Suppressor macrophage treated with lipopolysaccharide for 1 hour (primary cell): ENCODE measurements at places on chromosomes 1 and 21.

DNA sequence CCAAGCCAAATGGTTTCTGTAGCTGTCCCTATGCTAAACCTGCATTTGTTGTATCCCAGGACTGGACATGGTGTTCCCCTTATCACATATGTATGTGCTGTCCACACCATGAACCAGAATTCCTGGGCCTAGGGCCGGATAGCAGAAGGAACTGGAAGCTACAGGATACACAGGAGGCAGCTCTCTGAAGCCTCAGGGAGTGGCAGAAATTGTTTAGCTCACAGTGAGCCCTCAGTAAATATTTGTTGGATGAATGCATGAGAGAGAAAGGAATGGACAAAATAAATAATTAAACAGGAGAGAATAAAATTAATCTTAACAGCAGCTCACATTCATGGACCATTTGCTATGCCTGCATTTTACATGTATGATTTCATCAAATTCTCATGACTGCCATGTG, 2.1 kb downstream of the NIPAL3 start:
- no peak for DNase-seq

DNA sequence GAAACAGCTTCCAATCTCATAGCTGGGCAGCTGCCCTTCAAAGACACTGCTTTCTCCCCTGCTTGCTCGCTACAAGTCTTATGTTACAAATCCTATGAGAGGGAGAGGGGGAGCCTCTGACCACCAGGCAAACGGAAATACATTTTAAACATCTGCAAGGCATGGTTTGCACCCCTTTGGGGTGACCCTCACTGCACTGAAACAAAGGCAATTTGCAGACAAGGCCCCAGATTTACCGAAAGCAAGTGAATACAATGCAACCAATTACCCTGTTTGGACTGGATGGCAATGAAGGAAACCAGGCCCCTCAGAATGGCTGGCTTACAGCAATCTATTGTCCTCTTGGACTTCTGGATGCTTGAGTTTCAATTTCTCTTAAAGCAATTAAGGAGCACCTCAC, 11.8 kb upstream of the ATP13A2 start:
- DNase-seq, result no peak

- DNase-seq, result no peak
Measured at GRCh38 chr1:70980361-70980760, 67.3 kb downstream of the PTGER3 start.

GRCh38 chr1:67948151-67949080, 102.0 kb downstream of the DIRAS3 start:
- DNase-seq, result no peak

- DNase-seq, result no peak
Measured at GRCh38 chr1:41875487-41875886, 43.2 kb downstream of the HIVEP3 start.

GRCh38 chr1:221708987-221709386, 32.9 kb downstream of the DUSP10 start:
- DNase-seq, result peak; percentile 54

- no peak for DNase-seq
Measured at GRCh38 chr1:97204468-97204867, 482.9 kb downstream of the PTBP2 start.

- DNase-seq, result no peak
Measured at GRCh38 chr1:197083474-197083873, 16.4 kb upstream of the F13B start.

- no peak for DNase-seq
Measured at GRCh38 chr1:234069760-234070159, 165.3 kb downstream of the SLC35F3 start.

DNA sequence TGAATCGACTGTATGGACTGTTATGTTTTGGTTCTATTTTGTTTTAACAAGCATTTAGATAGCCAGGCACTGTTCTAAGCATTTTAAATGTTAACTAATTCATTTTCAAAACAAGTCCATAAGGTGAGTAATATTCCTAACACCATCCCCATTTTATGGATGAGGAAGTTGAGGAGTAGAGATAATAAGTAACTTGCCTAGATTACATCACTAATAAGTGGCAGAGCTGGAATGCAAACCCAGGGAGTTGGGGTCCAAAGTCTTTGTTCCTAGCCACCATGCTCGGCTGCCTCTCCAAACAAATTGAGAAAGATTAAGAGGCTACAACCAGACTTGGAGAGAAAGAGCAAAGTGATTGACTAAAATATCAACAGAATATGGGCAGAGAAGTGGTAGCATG, 12.6 kb upstream of the LEPR start:
- DNase-seq, result no peak

DNA sequence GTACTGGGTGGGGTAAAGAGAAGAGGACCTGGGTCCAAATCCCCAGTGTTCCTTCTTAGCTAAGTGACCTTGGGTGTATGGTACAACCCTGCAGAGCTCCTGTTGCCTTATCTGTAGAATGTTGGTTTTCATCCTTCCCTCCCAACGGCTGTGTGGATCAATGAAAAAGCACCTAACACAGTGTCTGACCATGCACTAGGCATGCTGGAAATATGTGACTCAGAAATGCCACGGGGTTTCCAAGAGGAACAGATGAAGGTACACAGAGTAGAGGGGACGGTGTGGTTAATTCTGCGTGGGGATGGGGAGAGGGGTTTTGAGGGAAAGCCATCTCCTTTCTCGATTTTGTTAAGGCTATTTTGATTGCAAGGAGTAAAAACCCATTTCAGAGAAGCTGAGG, 8.6 kb downstream of the NIPAL3 start:
- no peak for DNase-seq

DNA sequence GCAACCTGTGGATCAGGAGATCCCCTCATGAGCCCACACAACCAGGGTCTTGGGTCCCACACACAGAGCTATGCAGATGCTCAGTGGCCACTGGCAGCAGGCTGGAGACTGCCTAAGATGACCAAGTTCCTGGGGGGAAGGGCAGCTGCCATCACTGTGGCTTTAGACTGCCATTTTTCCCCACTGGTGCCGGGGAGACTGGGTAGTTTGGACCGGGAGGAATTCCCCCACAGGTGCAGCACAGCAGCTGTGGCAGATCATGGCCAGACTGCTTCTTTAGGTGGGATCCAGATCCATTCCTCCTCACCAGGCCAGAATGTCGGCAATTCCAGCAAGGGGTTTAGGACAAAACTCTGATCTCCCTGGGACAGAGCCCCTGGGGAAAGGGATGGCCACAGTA, 45.7 kb upstream of the HIVEP3 start:
- DNase-seq, result no peak

GRCh38 chr1:52503706-52504105, 49.2 kb downstream of the TUT4 start:
- DNase-seq, result no peak

DNA sequence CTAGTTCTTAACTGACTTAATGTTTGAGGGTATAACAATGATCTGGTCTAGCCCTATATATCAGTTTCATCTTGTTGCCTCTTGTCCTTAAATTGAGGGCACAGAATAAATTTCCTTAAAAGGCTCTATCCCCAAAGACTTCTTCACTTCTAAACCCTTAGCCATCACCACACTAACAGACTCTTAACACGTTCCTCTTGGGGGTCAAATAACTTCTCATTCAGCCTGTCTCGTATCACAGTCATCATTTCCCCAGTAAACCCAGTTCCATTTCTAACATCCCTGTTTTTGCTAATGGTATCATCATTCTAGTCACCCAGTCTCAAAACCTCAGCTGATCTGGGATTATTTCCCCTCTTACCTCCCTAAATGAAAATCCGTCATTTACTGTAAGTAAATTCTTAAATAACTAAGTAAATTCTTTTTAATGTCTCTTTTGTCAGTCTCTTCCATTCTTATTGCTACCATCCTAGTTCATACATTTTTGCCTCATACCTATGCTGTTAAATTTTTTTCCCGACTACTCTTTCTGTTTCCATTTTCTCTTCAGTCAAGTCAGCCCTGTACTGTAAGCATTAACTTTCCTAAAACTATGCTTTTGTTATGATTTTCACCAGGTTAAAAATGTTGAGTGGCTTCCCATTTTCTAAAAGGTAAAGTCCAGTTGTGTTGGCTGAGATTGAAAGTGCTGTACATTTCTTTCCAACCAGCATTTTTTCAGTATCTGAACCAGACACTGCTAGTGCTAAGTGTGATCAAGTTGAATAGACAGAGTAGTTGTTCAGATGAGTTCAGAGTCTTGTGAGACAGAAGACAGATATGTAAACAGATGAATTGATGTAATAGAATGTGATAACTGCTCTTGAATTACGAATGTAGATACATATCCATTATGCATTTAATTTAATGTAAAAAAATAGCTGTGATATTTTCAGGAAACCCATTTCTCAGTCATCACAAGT, 6.9 kb downstream of the CTTNBP2NL start:
- DNase-seq, result peak; percentile 42

GRCh38 chr1:200442537-200443156, 32.8 kb upstream of the ZNF281 start:
- no peak for DNase-seq

DNA sequence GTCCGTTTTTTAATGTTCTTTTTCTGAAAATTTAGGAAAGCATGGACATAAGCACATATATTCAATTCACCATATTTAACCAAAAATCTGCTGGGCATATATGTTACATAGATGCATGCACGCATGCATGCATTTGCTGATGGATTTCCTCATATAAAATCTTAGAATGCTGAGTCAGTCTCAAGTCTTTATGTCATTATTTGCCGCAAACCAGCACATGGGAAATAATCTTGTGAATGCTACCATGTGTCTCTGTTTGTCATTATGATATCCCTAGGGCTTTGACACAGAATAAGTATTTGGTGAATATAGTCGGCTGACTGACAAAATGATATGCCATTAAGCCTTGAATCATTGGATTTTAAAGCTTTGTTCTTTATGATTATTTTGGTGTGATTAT, 776.5 kb downstream of the KCNT2 start:
- no peak for DNase-seq

- DNase-seq, result no peak
Measured at GRCh38 chr1:85224734-85225623, 24.2 kb upstream of the SYDE2 start.

DNA sequence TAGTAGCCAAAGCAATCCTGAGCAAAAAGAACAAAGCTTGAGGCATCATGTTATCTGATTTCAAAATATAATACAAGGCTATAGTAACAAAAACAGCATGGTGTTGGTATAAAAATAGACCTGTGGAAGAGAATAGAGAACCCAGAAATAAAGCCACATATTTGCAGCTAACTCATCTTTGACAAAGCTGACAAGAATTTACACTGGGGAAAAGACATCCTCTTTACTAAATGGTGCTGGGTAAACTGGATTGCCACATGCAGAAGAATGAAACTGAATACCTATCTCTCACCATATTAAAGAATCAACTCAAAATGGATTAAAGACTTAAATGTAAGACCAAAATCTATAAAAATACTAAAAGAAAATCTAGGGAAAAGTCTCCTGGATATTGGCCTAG, 59.5 kb upstream of the CD55 start:
- DNase-seq, result no peak

DNA sequence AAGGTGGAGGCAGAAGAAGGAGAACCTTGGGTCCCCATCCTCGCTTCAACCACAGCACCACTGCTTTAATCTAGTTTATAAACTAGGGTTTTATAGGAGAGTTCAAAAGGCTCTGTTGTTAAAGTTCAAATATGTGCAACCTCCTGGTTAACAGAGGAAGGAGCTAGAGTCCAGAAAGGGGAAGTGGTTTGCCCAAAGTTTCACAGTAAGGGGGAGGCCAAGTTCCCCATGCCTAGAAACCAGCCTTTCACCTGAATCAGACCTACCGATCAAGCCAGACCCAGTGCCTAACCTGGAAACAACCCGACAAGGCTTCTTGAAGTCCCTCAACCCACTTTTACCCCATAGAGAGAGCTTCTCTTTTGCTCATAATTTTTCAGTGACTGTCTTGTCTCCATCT, 106.5 kb downstream of the PLPP3 start:
- peak; percentile 81 for DNase-seq

DNA sequence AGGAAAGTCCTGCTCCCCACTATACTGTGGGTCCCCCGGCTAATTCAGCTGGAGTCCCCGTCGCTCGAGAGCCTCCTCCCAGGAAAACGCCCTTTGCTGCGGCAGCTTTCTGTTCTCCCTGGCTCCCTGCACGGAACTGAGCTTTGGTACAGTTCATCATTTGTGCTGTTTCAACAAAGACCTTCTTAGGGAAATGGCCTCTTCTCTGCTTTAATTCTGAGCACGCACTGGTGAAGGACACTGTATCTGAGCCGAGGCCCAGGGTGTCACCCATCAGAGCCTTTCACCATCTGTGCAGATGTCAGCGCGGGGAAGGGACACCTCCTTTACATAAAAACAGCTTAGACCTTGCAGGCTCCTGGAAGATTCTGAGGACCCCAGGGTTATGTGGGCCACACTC, 13.5 kb upstream of the PEX10 start:
- DNase-seq, result no peak

DNA sequence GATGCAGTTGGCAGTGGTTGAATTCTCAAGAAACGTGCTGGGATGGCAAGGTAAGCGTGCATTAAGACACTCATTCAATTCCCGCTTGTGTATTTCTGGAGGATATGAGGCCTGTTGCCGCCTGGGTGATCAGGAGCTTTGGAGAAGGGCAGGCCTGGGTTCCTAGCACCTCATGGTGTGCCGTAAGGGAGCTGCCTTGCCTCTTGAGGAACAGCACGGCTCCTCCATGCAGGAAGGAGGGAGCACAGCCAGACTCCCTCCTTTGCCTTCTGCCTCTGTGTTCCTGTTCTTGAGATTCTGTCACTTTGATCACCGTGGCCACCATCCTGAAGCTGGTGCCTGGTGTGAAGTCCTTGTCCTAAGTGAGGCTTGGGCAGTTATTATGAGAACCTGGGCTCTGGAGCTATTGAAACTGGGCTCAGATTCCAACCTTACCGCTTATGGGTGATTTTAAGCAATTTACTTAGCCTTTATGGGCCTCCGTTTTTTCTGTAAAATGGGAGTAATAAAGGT, 18.3 kb downstream of the SLFNL1 start:
- no peak for DNase-seq

DNA sequence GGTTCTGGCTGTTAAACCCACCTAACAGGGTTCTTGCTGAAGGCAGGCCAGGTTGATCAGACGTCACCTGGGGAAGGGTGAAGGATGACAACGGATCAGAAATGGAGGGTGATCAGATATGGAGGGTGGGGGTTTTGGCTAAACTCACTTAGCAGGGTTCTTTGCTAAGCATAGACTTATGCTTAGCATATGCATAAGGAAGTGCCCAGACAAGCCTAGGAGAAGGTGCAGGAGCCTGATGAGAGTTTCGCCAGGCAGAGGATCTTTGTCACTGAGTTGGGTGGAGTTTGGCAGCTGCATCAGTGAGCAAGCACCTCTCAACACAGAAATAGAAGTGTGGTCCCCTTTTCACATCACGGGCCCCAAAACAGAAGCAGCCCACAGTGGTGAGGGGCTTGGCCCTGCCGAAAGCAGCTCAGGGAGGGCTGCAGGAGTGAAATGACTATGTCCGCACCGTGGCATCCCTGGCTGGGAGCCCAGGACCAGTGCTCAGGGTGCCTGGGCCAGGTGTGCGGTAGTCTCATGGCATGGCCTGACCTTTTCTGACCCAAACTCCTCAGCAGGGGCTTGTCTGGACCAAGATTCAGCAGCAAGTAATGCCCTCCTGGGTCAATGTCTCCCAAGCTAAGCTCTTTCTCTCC, 101.6 kb downstream of the AJAP1 start:
- DNase-seq, result no peak

GRCh38 chr1:82446955-82447354, 646.2 kb downstream of the ADGRL2 start:
- no peak for DNase-seq

- DNase-seq, result no peak
Measured at GRCh38 chr1:33322870-33323585, 2.1 kb upstream of the A3GALT2 start.
